Stimulated activated CD4-positive, alpha-beta T cell treated with anti-CD3 and anti-CD28 coated beads, Interleukin-12 subunit alpha, Interleukin-12 subunit beta, amount 100 ng/mL, for 48 hours (primary cell): ENCODE measurements at places on chromosomes 2 and 18.

DNA sequence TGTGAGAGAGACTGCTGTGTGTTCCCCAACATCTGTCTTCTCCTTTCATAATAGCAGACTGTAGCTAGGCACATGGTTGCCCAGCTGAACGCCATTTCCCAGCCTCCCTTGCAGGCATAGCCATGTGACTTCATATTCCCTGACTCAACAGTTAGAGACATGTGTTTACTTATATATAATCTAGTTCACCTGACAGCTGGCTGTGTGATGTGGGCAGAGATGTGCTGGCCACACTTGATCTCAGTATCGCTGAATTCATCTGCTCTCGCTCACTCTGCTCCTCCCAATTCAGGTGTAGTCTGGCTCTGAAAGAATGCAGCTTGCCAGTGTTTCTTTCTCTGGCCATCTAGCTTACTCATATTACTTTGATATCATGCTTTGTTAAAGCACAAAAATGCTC lies 52.3 kb upstream of the SEC11C start:
- DNase-seq, result no peak

DNA sequence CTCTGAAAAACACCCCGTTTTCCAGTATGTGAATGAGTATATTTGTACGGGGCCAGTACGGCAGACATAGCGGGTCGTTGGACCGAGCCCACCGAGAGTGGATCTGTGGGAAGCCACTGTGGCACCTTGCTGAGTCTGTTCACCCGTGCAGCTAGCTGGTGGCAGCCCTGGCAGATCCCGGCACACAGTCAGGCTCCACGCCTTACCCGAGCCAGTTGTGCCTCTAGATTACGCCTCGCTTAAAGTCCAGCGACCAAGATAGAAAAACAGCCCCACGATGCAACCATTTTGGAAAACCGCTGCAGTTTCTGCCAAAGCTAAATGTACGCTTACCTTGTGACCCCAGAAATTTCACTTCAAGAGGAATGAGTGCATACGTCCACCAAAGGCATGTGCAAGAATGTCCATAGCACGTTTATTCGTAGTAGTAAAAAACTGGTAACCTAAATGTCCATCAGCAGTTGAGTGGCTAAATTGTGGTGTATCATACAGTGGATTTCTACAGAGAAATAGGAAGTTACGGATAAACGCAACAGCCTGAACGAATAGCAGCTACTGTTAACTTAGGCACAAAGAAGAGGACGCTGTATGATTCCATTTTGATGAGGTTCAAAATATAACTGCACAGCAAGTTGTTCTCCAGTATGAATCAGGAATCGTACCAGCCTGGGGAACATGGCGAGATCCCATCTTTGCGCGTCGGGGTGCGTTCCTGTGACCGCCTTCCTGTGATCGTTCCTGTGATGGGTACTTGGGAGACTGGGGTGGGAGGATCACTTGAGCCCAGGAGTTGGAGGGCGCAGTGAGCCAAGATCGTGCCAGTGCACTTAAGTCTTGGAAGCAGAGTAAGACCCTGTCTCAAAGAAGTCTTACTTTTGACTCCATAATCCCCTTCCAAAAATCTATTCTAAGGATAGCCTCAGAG lies 688 bp upstream of the WDR33 start:
- DNase-seq, result no peak

GRCh38 chr2:44799754-44800153 lies 141.7 kb upstream of the SIX3 start:
- DNase-seq, result no peak

GRCh38 chr2:88737385-88737784 lies 45.9 kb downstream of the RPIA start:
- DNase-seq, result no peak

DNA sequence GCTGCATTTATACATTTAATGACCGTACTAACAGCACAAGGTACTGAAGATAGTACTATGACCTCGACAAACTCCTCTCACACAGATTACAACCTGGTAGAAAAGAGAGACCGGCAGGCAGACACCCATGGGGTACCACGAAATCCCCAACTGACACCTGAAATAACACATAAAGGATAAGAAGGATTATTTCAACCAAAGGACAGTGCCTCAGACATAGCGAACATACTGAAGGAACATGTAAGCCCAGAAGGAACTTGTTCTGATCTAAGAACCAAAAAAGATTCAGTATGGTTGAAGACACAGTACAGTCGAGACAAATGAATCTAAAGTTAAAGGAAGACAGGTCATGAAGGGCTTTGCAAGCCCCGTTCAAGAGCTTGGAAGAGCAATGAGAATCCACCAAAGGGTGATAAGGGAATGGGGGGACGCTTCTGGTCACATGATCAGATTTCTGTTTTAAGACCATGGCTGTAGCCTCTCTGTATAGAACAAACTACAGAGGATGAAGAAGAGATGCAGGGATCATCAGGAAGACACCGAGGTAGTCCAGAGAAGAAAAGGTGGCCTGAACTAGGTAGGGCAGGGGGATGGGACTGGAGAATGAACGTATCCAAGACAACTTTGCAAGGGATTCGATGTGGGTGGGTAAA lies 902 bp downstream of the MCFD2 start:
- DNase-seq, result no peak

DNA sequence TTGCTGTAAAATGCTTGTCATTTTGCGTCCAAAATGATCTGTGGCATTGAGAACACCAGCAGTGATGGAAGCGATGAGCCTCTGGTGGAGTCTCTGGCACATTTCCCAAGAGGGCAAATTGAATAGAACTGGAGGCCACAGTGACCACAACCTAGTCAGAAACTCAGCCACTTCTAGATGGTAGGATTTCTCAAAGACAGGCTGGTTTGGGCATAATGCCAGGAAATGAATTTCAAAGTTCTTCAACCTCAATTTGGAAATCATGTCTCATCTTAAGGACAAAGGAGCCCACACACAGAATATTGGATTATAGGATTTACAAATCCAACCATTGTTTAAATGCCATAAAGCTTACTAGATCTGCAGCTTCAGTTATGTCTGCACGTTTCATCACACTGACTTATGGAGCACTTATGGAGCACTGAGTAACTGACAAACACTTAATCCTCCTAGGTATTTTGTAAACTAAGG lies 132.1 kb downstream of the COL6A3 start:
- no peak for DNase-seq

DNA sequence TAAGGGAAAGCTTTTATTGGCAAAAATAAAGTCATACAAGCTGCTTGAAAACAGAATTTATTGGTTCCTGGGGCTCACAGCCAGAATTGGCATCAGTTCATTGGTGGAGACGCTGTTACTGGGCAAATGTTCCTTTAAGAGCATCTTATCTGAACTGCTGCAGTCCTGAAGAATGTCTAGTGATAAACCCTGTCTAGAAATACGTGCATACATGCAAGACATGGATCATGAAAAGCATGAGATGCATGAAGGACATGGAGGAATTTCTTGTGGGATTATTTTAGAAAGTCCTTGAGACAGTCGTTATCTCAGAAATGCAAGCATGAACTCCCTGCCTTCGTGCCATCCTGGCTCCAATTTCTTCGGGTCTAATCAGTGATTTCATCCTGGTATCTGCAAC lies 32.5 kb upstream of the FHOD3 start:
- no peak for DNase-seq

DNA sequence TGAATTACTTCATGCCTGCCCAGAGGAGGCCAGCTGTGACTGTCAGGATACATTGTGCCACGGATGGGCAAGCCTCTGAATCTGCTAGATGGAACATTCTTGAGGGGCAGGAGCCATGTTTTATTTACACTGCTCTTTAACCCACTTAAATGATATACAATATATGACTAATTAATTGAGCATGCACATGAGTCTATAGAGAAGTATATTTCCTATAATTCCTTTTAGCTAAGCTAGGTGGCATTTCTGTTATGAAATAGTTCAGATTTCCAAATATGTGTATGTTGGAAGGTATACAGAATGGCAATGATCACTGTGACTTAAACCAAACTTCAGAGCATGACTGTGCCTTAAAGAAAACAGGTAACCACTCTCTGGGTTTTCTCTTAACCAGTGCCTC lies 131.7 kb downstream of the RAB3GAP1 start:
- DNase-seq, result no peak

- DNase-seq, result no peak
Measured at GRCh38 chr2:200005675-200006074, 50.3 kb downstream of the MAIP1 start.

DNA sequence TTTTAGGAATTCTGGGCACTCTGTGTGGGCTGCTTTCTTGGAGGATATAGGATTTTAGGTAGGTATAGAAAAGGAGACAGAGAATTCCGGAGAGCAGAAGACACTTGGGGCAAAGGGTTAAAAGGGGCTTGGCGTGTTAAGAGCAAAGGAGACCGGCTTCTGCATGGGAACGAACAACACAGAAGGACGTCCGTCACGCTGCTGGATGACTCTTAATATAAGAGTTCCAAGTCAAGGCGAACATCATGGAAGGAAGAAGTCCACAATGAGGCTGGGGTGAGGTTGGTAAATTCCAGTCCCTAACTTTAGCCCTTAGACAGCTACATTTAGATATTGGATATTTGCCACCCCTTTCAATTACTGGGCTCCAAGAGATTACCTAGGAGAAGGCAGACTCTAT lies 15.9 kb upstream of the SLC20A1 start:
- DNase-seq, result no peak

DNA sequence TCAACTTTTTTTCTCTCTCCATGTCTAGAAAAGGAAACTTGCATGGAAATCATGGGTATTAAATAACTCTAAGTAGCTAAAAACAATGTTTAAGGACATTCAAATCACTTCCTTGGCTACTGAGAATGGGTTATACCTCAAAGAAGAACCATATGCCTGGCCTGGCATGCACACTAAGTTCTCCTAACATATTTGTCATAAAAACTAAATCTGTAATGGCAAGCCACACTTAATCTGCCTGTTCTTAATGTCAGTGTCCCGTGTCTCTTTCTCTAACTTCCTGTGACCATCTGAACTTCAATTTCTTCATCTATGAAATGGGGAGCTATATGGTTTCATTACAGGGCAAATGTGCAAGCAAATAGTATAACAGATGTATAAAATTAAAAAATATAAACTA lies 11.1 kb downstream of the PDE1A start:
- DNase-seq, result no peak

- no peak for DNase-seq
Measured at GRCh38 chr2:21930226-21930625, 806.5 kb downstream of the TDRD15 start.

- no peak for DNase-seq
Measured at GRCh38 chr2:214320211-214320610, 90.6 kb upstream of the VWC2L start.

GRCh38 chr2:42777883-42778805 lies 14.2 kb upstream of the OXER1 start:
- no peak for DNase-seq

DNA sequence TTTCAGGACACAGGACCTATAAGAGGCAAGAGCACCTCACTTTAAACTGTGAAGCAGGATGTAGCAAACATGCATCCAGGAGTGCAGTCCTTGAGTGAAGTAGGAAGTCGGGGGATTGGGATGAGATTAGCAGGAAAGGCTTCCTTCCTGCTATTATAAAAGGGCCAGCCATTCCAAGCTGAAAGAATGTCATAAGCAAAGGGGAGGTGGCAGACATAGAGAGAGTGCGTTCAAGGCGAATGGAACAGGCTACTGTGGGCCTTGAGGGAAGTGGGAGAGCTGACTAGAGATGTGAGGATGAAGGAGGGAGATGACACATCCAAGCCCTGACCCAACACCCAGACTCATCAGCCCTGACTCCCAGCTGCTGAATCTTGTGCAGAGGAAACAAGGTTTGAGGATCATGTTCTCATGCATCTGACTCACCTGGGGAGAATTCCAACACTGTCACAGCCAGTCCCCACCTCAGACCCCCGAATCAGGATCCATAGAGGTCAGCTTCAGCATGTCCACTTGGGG lies 63.9 kb downstream of the GYPC start:
- DNase-seq, result no peak

GRCh38 chr2:229620289-229620688 lies 94.1 kb downstream of the DNER start:
- DNase-seq, result no peak

DNA sequence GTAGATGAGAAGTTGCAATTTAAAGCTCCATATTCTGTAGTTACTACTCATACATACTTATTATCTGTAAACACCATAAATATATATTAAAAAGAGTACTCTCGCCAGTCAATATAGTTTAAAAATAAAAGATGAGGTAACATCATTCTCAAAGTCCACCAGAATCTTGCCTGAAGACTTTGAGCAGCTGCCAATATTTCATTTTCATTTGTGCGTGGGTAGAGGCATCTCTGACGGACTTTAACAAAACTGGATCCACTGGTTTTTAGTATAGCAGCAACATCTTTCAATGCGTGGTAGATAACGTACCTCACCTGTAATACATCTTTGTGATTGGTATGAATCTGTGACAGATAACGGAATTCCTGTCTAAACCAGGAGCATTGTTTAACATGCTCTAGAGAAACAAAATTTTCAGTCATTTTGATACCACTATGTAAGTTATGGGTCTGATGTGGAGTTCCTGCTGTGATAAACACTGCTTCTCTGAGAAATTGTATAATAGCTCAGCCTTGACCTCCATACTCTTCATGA lies 45.0 kb downstream of the WDR75 start:
- DNase-seq, result no peak

- no peak for DNase-seq
Measured at GRCh38 chr2:165016772-165017411, 61.6 kb upstream of the SLC38A11 start.

DNA sequence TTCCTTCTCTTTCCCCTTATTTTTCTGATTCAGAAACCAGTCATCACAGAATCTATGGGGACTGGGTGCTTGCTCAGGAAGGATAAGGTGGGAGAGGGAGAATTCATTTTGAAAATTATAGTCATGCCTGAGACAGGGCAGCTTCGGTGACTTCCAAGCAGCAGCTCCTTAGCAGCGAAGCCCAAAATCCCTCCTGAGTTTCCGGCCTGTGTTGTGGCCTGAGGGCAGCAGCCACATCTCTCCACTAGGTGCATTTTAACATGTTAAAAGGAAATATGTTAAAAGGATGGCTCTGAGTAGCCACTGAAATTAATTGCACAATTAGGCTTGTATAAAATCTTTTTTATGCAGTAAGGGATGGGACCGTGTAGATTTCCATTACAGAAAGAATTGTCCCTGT lies 207.0 kb upstream of the RAB12 start:
- no peak for DNase-seq

DNA sequence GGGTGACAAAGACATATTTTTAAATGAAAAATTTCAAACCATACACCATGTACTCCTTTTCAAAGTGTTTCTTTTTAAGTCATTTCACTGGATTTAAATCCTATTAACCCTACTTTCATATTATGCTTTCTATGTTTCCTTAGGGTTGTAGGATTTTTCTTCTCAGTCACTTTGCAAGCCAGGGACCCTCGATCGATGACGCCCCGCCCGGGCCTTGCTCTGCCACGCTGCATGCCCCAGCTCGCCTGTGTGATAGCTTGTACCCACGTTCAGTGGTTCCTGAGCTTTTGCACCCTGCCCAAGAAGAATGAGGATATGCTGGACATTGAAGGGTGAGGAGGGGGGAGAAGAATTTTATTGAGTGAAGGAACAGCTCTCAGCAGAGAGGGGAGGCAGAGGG lies 568.0 kb downstream of the TRIB2 start:
- no peak for DNase-seq

- DNase-seq, result no peak
Measured at GRCh38 chr18:76234676-76235060, 260.4 kb downstream of the ZNF516 start.
